ENCODE measurements at places on chromosomes 16 and 17.
A peak's percentile ranks its signal among the peaks of the same experiment; 100 is the strongest.

DNA sequence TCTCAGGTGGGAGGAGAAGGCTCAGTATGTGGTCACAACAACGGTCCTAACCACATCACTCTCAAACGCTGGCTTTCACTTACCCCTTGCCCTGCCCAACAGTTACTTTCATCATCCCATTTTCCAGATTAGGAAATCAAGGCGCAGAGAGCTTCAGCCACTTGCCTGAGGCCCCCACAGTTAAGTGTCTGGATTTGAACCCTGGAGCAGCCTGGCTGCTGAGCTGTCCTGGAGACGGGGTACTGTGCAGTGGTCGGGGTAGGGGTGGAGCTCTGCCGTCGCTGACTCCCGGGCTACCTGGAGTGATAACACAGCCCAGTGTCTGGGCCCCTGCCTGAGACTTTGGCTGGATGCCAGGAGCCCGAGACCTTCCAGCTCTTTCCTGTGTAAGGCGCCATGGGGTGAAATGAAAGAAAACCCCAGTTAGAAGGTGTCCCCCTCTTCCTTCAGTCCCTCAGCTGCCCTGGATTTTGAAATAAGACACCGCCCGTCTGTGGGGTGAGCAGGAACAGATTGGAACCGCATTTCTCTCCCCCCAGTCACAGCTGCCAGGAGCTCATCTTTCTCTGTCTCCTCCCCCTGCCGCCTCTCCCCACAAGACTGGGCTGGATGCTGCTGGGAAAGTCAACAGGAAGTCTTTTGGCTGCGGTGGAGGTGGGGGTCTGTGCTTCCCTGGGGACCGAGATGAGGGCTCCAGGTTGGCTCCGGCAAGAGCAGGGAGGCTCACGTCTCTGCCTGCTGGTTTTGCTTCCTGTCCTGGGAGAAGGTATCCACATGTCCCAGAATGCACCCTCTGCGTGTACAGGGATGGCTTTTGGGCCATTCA, 280.2 kb downstream of the SEC14L1 start:
- no peak for DNase-seq

DNA sequence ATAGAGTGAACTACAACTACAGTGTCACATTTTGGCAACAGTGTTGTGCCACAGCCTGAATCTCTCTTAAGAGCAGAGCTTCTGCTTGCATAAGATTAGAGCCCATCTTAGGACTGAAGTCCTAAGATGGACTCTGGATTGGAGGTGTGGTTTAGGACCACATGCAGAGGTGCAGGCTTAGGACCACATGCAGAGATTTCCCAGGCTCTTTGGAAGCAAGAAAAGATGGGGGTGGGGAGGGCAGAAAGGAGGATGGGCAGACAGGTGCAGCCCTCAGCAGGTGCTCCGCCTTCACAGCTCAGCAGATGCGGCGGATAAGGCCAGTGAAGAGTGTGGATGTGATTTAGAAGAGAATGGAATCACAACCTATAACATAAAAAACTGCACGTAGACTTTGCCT, 128.7 kb downstream of the TANGO6 start:
- DNase-seq = no peak

GRCh38 chr16:85926370-85926769, 27.4 kb downstream of the IRF8 start:
- DNase-seq = no peak

DNA sequence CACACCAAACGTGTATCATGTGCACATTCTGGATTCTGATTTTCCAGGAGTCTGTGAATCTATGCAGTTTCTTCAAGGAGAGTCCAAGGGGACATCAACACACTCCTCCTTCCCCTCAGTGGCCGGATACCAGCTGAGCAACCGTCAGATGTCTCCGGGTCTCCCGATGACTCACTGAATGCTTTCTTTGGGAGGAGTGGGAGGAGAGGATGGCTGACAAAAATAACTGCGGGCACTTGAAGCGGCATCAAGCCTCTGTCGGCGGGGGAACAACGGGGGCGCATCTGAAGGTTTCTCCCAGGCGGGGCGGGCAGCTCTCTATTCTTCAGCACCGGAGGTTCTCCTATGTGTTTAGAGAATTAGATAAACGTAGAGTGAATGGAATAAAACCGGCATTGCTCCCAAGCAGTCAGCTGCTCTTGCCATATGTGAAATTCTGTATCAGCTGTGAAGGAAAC, 24.6 kb upstream of the LRRC75A start:
- peak; percentile 31 for DNase-seq

DNA sequence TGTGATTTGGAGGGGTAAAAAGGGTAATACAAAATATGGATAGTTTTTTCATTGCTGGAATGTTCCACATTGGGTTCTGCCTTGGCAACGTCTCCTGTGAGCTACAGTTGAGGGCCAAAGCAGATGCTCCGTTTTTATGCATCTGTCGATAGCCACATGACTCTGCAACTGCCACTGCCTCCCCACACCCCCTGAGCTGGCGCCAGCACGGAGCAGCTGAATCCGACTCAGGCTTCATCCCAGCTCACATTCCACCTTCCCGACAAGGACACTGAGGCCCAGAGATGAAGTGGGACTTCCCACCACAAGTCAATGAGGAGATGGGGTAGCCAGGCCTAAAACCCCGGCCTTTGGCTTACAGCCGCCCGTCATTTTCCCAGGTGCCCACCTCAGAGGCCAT, 334.1 kb downstream of the CDH13 start:
- no peak for DNase-seq
